ENCODE measurements at places on chromosomes 4 and X.
A peak's percentile ranks its signal among the peaks of the same experiment; 100 is the strongest.

GRCh38 chr4:163164591-163164990 is 2.1 kb downstream of the NAF1 start:
- DNase-seq, result no peak

DNA sequence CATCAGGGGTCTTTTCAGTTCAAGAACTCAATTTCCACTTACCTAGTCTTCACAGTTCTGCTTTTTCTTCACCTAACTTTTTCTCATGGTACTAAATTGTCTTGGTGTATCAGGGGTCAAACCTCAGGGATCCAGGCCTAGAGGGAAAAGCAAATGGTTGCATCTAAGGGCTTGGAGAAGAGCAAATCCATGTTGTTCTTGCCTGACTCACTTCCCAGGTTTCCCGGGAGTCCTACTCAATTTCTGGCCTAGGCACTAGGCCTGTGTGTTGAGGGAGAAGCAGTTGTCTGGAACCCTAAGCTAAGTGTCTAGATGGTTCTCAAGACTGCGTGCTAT is 191.9 kb upstream of the STK26 start:
- no peak for DNase-seq

- DNase-seq, result no peak
Observed at GRCh38 chr4:55765070-55765469, 54.5 kb upstream of the EXOC1L start.

DNA sequence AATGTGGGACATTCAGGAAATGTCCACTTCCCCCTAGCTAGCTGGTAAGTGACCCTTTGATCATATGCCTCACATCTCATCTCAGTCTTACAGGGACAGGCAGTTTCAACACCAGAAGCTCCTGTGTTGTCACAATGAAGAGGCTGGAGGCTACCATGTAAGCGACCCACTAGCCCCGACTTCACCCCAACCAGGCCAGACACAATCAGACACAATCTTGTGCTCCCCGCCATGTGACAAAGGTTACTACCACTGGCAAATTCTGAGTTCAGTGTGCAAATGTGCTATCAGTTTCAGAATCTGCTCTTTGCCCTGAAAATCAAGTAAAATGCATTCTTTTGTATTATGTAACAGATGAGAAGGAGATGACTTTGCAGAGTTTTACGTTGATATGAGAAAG is 56.9 kb upstream of the STS start:
- no peak for DNase-seq

DNA sequence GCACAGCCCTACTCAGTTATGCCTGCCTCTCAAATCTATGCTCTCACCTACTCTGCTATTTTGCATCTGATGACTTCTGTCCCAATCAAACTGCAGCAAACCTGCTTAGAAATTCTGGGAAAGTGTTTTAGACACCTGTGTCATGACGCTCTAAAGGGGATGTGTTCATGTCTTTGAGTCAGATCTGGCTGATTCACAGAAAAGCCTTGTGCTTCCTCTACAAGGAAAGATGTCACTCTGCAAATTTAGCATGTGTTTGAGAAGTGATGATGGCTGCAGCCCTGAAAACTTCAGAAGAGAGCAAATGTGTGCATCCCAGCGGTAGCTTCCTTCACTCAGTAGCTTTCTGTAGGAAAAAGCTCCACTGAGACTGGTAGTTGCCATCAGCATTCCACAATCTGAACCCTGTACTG is 235.4 kb downstream of the MGST2 start:
- DNase-seq, result no peak

GRCh38 chr4:8063974-8064563 is 94.5 kb downstream of the ABLIM2 start:
- no peak for DNase-seq

DNA sequence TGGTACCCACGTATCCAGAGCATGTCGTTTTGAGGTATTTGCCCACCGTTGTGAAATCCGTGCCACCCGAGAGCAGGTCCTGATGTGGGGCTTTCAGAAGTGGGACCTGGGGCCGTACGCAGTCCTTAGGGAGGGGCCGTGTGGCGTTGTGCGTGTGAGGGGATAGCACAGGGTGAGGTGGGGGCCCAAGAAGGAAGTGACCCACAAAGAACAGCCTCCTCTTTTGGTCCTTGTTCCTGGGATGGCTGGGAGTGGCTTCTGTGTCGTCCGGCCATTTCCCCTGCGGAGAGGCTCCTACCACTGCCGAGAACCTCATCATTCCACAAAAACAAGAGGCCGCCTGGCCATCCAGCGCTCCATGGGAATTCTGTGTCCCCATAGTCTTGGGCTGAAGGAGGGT is 17.0 kb upstream of the MSANTD1 start:
- no peak for DNase-seq

- DNase-seq, result peak; percentile 43
Observed at GRCh38 chr4:81844717-81845116, 373.0 kb upstream of the RASGEF1B start.

DNA sequence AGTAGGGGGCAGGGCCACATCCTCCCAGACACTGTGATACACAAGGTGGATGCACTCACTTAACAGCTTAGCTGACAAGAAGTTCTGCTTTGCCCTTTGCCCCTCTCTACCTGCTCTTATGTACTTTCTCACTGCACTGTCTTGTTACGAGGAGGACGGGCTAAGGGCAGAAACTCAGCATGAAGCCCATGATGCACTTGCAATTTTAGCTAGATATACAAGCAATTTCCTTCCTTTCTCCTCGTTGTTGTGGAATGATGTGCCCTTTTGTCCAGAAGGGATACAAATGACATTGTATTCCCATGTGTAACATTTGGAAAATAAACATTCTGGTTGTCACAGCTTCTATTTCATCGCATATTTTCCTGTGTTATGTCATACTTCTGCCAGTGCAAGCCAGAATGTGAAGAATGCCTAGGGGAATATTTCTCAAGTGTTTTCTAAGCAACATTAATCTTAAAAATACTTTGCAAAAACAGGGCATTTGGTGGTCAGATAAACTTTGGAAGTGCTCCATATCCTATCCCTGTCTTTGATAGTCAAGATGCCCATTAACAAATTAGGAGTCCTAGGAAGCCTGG is 47.2 kb downstream of the MAOA start:
- DNase-seq, result no peak

DNA sequence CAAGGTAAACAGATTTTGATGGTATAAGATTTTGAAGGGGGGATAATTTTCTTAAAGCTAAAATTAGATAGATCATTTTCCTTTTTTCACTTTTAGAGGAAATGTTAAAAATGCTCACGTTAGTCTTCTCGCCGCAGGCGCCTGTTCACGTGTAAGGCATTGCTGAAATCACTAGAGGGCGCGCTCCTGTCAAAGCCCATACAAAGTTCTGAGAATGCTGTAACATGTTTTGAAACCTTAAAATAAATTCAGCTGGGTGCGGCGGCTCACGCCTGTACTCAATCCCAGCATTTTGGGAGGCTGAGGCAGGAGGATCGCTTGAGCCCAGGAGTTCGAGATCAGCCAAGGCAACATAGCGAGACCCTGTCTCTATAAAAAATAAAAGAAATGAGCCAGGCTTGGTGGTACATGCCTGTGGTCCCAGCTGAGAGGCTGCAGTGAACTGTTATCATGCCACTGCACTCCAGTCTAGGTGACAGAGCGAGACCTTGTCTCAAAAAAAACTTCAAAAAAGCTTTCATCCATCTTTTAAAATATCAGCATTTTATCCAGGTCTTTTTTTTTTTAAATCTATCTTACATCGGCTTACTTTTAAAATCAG is 138.0 kb downstream of the RBMX2 start:
- DNase-seq, result no peak

GRCh38 chrX:70281951-70282350 is at the start of gene RAB41:
Gene RAB41 (plus strand): TSS chrX:70282172. CDS start chrX:70282218, 46 bp downstream.
- DNase-seq, result no peak

- no peak for DNase-seq
Observed at GRCh38 chr4:185721190-185722028, 90.6 kb downstream of the SORBS2 start.

DNA sequence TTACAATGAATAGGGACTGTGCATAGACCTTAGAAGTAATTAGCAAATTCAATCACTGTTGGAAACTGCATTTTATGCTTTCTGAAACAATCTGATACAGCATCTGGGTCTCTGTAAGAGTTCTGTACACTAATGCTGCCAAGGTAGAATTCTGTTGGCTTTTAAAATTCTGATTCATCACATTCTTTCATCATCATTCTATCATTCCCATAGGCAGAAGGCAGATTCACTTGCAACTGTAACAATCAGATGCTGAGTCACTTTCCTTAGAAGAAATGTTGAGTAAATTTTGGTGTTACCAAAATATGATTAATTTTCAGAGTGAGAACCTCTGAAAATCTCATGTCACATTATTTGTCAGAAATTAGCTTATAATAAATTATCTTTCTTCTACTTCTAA is 267.2 kb downstream of the MAPK10 start:
- DNase-seq, result no peak

DNA sequence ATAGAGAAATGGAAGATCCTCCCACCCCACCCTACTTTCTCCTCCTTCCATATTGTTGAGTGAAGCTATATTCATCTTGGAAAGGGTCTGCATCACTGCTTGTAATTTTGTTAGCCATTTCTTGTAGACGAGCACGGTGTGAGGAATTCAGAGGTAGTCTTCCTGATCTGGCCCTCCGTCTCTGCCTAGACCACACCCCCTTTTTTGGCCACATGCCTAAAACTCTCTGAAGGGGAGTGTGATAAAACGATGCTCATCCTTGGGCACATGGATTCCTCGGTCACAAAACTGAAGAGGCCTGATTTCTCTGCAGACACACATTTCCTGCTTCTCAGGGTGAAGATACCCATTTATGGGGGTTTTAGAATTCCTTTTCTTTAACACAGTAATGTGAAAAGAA is 182.8 kb downstream of the LARP7 start:
- no peak for DNase-seq

DNA sequence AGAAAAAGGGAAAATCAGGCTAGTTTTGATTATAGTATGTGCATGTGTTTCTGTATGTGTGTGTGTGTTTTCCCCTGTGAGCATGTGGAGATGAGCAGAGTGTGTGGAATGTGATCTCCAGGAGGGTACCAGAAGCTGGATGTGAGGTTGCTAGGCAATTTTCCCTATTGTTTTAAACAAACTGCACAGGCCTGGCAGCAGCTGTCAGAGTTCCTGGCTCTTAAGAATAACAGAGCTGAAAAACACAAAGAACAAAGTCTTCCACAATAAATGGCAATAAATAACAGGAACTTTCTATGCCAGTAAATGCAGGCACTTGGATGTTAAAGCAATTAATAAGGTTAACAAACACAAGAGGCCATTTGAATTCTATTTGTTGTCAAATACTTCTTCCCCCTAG is 344.6 kb upstream of the CTSO start:
- DNase-seq, result no peak

GRCh38 chr4:7429601-7430078 is 5.1 kb downstream of the PSAPL1 start:
- DNase-seq, result no peak

GRCh38 chr4:57605376-57605775 is 495.2 kb upstream of the IGFBP7 start:
- DNase-seq, result no peak

GRCh38 chr4:128869776-128870509 is 60.4 kb downstream of the JADE1 start:
- DNase-seq, result no peak

DNA sequence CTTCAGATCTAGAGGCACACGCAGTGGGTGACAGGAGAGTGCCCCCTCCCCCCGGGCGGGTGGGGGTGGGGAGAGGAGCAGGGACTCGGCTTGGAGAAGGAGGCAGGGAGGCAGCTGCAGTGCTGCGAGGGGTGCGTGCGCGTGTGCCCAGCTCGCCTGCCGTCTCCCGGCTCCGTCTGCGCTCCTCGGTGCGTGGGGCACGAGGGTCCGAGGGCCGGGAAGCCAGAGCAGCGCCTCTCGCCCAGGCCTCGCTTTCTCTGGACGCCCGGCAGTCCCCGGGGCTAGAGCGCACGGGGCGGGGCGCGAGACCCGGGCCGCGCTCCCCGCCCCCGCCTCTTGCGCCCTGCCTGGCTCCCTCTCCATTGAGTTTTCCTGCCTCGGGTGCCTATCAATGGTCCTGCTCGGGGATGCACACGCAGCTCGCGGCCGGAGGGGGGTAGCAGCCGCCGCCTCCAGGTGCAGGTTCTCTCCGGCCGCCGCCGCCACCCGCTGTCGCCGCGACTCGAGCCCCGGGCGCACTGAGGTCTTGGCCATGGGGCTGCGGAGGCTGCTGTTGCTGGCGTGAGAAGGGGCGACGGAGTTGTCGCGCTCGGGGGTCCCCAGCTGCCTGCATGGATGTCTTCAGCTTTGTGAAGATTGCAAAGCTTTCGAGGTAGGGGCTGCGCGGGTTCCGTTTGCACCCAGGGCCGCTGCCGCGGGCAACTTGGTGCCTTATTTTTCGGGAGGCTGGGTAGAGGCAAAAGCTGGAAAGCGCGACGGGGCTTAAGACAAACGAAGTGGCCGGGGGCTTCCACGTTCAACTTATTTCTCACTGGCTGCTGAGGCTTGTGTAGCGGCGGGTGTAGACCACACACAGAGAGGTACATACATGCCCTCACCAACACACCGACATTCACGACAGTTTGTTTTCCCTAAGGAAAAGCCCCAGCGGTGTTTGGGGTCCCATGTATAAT is at the start of gene FRMPD4:
Gene FRMPD4 (plus strand): TSS at position 113 of the 953 bp plus-strand sequence. CDS start 499 bp downstream, at position 612.
- DNase-seq, result no peak

- DNase-seq, result no peak
Observed at GRCh38 chr4:151152028-151152427, 52.6 kb downstream of the RPS3A start.

Data from stimulated activated CD8-positive, alpha-beta memory T cell treated with anti-CD3 and anti-CD28 coated beads, Interleukin-2, amount 100 ng/mL, for 1 hour (primary cell).